Activated naive CD4-positive, alpha-beta T cell treated with anti-CD3 and anti-CD28 coated beads for 36 hours (primary cell): ENCODE measurements at places on chromosomes 7 and 10. TPM values are rescaled to one million over a fixed set of nuclear protein-coding genes. Genes with fewer than 3 reads are reported as not detected.

DNA sequence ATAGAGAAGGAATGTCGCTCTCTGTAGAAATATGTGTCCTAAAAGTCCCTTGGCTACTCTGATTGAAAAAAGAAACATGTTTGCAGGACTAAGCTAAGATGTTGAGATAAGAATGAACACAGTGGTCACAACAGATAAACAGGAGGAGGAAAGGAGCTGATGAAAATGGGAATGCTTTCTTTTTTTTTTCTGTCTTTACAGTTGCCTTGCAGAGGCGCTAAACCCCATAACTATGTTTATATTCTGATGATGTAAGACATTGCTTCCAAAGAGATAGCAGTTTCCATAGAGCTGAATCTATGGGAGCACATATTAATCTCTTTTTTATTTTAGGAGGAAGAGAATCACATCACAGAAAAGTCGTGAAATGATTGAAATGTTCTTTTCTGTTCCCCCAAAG, 153.5 kb upstream of the LYZL1 start:
- DNase-seq, result no peak

VWDE gene
- 1.5 TPM for total RNA-seq

DNA sequence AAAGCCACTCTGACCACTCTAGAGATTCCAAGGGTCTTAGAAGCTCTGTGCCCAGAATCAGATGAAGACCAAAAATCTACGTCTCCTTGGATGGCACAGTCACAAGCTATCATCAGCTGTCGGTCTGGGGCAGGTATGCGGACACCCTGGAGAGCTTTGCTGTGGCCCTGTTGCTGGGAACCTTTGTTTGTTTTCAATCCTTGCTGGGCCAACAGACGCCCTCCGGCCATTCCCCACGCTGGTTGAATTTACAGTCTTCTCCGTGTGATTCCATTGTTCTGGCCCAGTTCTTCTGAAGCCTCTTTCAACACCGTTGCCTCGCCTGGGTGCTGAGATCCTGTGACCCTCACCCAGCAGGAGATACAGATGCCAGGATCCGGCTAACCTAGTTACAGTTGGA, 149.4 kb upstream of the PFKP start:
- DNase-seq, result no peak

DNA sequence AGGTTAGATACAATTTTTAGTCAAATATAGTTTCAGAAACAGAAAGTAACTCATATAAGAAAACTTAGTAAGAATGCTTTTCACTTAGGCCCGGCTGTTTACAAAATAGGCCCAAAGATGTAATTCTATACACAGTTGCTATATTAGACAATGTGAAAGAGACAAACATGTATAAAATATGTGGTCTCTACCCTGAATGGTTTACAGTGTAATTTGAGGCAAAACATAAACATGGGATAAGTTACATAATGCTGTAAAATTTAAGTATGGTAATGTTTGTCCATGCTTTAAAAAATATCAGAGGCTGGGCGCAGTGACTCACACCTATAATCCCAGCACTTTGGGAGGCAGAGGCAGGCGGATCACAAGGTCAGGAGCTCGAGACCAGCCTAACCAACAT, 18.7 kb downstream of the KRIT1 start:
- no peak for DNase-seq

- no peak for DNase-seq
Measured at GRCh38 chr10:27723436-27723835, 22.2 kb downstream of the MKX start.

DNA sequence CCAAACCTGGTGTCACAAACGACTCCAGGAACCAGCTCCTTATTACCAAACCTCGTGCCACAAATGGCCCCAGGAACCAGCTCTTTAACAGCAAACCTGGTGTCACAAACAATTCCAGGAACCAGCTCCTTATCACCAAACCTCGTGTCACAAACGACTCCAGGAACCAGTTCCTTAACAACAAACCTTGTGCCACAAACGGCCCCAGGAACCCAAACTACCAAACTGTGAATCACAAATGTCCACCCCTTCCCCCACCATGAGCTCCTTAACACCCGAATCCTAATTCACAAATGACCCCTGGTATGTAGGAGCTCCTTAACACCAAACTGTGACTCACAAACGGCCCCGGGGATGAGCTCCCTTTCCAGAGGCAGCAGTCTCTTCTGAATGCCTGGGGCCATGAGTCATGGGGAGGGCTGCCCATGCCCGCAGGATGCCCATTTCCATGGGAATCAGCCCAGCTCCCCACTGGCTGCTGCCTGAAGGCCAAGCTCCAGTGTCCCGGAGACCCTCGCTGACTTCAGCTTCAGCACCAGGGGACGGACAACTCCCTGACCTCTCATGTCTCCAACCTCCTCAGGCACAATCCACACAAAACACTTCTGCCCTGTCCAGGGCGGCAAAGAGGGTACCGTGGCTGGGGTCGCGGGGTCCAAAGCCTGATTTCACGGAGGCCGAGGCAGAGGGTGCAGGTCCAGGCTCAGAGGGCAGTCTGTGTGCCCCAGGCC, 213.1 kb downstream of the ELFN1 start:
- DNase-seq, result no peak
